ENCODE measurements at places on chromosomes 4 and X.
A peak's percentile ranks its signal among the peaks of the same experiment; 100 is the strongest.

- DNase-seq = no peak
Observed at GRCh38 chr4:24476282-24476681, 108.1 kb downstream of the DHX15 start.

GRCh38 chrX:115679460-115679859 lies 118.5 kb downstream of the PLS3 start:
- DNase-seq = no peak

GRCh38 chr4:75848891-75849290 lies 53.4 kb downstream of the PPEF2 start:
- no peak for DNase-seq

DNA sequence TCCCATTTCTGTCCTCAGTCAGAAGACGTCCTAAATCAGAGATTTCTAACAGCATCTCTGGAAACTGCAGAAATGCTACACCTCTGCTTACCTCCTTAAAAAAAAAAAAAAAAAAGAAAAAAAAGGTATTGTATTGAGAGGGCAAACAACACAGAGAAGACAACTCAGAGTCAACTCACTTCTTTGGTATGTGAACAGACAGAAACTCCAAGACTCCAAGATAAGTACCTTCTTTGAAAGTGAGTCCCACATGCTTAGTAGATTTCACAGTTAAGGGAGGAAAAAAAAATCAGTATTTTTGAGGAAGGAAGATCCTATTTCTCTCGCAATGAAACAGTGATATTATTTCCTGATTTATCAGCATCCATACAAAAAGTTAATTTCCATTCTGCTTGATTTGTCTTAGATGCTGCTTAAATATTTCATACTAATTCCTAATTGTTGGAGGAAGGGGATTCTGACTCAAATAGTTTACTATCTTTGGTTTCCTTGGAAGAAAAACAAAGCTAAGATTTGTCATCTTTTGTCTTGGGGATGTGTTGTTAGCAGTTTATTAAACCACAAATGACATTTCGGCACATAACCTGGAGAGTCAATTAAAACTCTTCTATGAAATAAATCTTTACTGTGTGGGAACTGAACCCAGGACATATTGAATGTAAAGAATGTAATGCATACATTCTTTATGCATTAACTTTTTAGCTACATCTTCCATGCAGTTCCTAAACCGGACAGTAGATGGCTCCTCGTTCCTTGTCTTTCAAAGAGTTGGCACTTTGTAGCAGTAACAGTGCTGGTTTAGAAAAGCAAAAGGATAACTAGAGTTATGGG lies 4.7 kb downstream of the RASGEF1B start:
- DNase-seq = peak; percentile 62

GRCh38 chr4:145387079-145387478 lies 94.6 kb upstream of the SMAD1 start:
- no peak for DNase-seq

DNA sequence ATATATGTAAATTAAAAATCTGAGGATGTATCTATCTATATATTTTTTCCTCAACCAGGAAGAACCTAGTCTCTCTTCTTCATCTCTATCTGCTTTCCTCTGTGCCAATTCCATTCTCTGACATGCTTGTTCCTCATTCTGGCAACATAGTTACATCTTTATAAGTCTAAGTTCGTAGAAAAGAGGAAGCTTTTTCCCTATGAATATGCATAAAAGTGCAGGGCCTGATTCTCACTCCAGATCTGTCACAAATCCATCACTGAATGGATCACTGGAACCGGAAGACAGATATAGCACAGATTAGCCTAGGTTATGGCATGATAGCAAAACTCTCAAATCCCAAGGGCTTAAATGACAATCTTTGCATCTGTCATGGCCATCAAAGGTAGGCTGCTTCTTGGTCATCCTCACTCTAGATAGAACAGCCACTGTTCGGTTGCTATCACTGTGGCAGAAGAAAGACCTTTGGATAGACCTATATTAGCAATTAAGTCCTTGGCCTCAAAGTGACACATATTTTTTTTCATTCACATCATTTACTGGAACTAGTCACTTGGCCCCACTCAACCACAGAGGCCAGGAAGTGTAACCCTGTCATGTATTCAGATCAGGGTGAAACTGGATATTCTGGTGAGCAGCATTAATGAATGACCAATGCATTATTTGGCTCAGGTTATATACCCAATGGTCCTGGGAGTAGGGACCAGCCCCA lies 22.2 kb downstream of the DTHD1 start:
- DNase-seq = peak; percentile 88

DNA sequence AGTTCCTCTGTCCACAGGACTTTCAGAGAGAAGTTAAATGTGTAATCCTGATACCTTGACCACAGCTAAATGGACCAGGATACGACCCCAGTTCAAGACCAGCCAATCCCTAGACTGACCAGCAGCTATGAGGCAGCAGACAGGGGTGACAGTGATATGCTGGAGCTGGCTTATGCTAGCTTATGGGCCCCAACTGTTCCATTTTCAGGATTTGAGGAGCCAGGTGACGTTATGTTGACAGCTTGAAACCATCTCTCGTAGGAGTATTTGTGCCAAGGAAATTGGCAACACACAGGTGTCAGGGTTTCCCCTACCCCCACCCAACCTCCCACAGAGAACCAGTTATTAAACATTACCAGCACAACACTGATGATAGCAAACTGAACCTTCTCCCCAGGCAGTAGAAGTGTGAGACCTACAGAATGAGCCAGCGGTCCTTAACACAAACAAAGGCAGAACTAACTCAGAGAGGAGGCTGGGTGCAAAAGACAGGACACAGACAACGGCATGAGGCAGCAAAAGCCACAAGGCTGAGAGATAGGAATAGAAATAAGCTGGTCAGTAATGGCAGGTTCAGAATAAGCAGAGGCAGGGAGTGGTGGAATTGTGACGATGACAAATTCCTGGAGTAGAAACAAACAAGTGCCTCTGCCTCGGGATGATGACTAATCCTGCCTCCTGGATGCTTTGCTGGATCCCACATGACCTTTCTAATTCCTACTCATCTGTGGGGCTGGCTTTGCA lies 85.6 kb upstream of the CPEB2 start:
- no peak for DNase-seq

DNA sequence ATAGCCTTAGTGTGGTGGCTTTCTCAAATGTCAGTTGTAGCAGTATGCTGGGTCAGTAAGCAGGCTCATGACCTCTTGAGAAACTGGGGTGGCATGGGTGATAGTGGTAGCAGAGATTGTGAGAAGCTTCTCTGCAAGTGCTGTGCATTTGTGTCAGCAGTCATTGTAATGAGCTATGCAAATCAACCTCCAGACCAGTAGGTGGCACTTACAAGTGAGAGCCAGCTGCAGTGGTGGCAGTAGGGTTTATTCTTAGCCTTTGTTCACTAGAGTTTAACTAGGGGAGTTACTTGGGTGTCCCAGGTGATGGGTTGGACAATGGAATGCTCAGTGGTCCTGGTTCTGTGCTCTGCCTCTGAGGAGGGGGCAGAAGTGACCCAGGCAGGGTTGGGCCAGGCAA lies 818.7 kb downstream of the PCDH7 start:
- no peak for DNase-seq

- DNase-seq = no peak
Observed at GRCh38 chr4:81684352-81684751, 212.6 kb upstream of the RASGEF1B start.

- DNase-seq = no peak
Observed at GRCh38 chr4:48620093-48620492, 130.0 kb downstream of the ZAR1 start.

- DNase-seq = no peak
Observed at GRCh38 chr4:99927566-99927965, 18.9 kb downstream of the DNAJB14 start.

GRCh38 chr4:11587797-11588196 lies 159.1 kb upstream of the HS3ST1 start:
- no peak for DNase-seq

- no peak for DNase-seq
Observed at GRCh38 chrX:127317159-127317558, 497.6 kb downstream of the PRR32 start.

DNA sequence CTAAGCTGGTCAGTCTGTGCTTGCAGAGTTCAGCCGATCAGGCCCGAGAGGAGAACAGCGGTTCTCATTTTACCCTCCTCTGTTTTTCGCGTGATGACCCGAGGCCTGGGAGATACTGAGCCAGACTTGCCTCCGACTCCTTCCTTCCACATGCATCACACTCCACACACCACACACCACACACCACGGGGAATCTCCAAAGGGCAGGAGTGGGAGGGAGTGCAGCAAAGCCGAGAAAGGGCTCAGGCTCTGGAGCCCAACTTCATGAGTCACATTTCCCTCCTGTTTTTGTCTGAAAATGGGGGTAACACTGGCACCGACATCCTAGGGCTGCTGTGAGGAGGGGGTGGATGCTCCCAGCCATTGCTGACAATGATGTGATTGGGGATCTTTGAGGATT lies 38.9 kb downstream of the TKTL1 start:
- DNase-seq = no peak

DNA sequence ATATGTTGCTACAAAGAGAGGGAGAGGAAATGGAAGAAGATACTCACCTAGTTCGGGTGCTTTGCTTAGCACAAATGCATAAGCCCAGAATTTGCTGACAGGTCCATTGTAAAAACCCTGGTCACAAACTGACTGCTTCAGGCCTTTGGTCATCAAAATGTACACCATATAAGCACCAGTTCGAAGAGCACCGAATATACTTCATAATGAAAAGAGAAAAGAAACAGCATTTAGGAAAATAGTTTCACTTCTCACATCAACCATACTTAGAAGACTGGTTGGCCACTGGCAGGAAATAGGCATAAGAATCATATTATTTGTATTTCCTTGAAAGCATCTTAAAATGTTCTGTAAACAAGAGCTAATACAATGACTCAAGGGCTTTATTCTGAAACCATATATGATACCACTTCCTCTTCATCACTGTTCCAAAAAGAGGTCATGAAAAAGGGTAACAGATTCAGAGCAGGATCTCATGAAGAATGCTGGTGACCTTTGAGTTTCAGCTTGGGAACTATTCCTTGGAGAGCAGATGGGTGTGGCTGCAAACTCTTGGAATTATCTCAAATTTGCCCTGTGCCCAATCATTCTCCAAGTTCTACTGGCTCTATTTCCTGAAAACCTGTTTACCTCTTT lies 138.7 kb downstream of the ELOVL6 start:
- peak; percentile 91 for DNase-seq

GRCh38 chr4:71216316-71216959 lies 122.4 kb upstream of the SLC4A4 start:
- no peak for DNase-seq

DNA sequence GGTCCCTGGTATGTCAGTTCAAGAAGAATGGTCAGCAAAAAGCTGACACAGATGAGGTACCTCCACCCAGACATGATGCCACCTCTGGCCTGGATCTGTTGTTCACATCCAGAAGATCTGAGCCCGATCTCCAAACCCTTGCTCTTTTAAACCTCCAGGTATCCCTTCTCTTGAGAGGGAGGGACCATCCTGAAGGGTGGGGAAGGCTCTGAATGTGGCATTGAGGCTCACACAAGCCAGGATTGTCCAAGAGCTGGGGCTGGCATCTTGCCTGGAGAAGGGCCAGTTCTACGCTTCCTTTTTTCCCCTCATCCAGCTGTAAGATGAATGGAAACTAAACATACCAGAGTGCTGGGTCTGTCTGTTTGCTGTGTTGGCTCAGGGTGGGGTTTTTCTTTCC lies at the start of gene ITIH6:
TSS of gene ITIH6 (minus strand) at position 119 of the 400 bp plus-strand sequence. CDS start at position 74, 45 bp downstream.
- no peak for DNase-seq

DNA sequence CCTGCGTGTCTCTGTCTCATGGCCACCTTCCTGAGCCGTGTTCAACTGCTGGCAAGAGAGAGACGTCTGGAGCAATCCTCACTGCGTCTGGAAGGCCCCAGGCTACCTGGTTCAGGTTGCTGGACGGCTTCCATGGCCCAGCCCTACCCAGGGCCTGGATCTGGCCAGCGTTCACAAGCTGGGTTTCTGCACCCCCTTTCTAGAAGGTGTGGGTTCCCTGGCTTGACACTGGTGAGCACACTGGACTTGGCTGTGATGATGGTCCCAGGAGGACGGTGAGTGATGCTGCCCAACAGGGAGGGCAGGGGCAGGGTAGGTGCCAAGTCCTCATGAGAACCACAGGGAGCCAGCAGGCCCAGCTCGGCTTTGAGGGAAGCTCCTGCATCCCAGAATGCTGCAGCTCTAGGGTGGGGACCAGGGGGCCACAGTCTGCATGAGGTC lies 63.4 kb downstream of the HTRA3 start:
- no peak for DNase-seq

GRCh38 chr4:19496756-19497155 lies 754.9 kb upstream of the SLIT2 start:
- DNase-seq = no peak

GRCh38 chr4:121018543-121018942 lies 53.8 kb downstream of the NDNF start:
- no peak for DNase-seq

- DNase-seq = no peak
Observed at GRCh38 chr4:79632114-79632513, 224.1 kb upstream of the GK2 start.

- no peak for DNase-seq
Observed at GRCh38 chr4:102318105-102318504, 27.2 kb downstream of the SLC39A8 start.

- no peak for DNase-seq
Observed at GRCh38 chr4:57544811-57545654, 434.8 kb upstream of the IGFBP7 start.

DNA sequence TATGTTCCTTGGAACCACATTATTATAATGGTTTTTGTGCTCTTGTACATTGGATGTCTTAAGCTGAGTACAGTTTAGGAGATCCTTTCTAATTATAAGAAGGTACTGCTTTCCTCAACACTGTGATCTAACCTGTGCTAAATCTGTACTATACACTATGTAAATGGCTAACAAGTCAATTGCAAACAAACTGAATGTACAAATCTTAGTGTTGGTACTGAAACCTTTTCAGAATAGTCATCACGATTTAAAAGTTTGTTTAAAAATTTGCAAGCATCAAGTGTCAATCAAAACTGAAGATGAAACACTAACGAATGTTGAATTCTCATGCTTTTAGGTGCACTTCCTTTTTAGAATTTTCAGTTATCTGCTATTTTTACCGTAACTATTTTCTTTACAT lies 2090.4 kb upstream of the TENM3 start:
- DNase-seq = no peak

DNA sequence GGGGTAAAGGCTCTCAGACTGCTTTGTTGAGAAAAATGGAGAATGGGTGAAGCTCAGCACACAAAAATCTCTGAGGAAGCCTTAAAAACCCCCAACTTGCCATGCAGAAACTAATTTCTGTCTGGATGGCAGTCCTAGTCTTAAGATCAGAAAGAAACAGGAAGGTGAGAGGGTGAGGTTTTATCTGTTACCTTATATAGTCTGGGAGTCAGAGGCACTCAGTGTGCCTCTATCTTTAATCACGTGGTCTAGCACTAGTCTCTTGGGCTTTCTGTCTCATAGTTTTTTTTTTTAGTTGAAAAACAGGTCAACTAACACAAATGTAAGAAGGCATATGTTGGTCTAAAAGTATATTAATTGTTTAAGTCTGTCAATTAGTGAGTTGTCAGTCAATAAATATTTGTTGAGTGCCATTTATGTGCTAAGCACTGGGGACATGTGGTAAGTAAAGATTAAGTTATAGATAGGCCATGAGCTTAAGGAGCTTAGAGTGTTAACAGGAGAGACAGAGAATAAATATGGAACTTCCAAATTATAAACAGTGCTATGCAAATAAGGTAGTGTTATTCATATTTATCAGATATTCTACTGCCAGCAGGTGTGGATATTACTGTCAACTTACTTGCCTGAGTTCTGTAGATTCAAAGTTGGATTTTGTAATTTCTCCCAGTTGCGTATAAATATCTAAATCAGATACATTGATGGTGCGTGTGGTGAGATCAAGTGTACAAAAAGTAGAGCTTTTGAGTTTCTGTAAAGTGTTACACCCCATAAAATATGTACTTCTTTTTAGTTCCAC lies 7.0 kb downstream of the CYBB start:
- DNase-seq = no peak
